ENCODE measurements at places on chromosomes 11 and 22.
A peak's percentile ranks its signal among the peaks of the same experiment; 100 is the strongest.

- DNase-seq = no peak
Measured at GRCh38 chr11:102926517-102926916, 29.0 kb downstream of the MMP13 start.

DNA sequence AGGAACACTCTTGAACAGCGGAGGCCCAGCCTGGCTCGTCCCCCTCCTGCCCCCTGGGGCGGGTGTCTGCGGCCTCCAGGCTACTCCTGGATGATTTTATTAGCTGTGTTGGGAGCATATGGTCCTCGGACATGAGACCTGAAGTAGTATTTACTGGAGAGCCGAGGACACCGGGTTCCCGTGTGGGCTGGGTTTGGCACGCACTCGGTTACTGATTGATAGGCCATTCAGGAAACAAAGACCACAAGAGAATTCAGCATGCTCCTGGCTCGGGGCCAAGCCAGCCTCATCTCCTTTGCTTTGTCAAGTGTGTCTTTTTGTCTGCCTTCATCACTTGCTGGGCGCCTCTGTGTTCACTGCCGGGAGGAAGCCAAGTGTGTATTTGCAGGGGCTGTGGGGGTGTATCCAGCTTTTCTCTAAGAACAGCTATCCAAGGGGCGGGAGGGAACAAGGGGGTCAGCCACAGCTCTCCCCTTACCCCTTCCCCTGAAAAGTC, 9.7 kb downstream of the FXYD2 start:
- no peak for DNase-seq

- peak; percentile 13 for DNase-seq
Measured at GRCh38 chr22:29032584-29032983, 29.0 kb downstream of the C22orf31 start.

- no peak for DNase-seq
Measured at GRCh38 chr22:49290711-49291110, 537.0 kb downstream of the BRD1 start.

GRCh38 chr11:110827276-110827675, 115.0 kb upstream of the ARHGAP20 start:
- no peak for DNase-seq

DNA sequence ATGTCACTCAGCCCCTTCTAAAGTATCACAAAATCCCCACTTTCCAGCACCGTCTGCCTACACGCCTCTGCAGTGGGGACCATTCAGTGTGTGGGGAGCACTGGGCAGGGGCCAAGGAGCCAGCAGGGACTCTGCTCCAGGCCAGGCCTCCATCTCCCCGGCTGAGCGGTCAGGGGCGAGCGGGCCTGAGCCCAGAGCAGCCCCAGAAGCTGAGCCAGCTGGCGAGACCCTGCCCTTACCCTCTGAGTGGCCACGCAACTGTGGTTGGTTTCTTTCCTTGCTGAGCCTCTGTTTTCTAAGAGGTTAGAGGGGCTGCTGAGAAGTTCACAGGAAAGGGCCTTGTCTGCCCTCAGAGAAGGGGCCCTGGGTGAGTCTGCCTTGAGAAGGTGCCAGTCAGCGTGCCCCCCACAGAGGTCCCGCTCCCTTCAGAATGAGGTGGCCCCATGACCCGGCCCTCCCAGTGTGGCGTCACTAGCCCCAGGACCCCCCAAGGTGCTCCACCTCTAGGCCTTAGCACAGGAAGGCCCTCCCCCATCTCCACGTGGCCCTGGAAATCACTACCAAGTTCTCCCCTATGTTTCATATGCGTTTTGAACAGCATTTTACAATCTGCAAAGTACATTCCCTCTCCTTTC, 46.9 kb downstream of the WNT11 start:
- DNase-seq = no peak

DNA sequence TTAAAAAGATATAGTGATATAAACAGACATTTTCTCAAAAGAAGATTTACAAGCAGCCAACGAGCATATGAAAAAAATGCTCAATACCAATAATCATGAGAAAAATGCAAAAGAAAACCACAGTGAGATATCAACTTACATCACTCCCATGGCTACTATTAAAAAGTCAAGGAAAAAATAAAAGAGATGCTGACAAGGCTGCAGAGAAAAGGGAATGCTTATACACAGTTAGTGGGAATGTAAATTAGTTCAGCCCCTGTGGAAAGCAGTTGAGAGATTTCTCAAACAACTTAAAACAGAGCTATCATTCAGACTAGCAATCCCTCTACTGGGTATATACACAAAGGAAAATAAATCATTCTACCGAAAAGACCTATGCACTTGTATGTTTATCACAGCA, 97.1 kb upstream of the CARD18 start:
- DNase-seq = no peak

GRCh38 chr22:48340727-48341709, 1486.7 kb downstream of the BRD1 start:
- DNase-seq = no peak

- peak; percentile 88 for DNase-seq
Measured at GRCh38 chr22:37894939-37895670, 11.0 kb upstream of the MICALL1 start.

DNA sequence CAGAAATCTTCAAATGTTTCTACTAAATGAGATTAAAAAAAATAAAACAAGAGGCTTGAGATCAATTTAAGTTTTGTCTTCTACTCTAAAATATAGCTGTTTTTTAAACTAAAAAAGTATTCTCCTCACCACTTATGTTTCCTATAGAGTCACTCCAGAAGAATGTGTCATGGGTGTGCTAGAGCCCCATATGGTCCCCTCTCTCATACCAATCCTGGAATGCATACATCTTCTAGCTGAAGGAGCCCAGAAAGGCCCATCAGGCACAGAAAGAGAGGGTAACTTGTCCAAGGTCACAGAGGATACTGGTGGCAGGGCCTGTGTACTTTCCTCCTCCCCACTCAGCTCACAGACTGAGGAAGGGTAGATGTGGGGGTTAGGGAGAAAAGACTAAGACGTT, 34.4 kb downstream of the RELT start:
- no peak for DNase-seq

GRCh38 chr11:35077709-35078469, 61.1 kb upstream of the CD44 start:
- peak; percentile 96 for DNase-seq

- DNase-seq = no peak
Measured at GRCh38 chr11:119222308-119222707, 16.2 kb downstream of the CBL start.

GRCh38 chr11:74684661-74685060, 46.6 kb downstream of the CHRDL2 start:
- DNase-seq = no peak

- DNase-seq = no peak
Measured at GRCh38 chr11:109405671-109406070, 16.3 kb upstream of the C11orf87 start.

GRCh38 chr22:35400501-35400790, 506 bp downstream of the MCM5 start:
- no peak for DNase-seq

DNA sequence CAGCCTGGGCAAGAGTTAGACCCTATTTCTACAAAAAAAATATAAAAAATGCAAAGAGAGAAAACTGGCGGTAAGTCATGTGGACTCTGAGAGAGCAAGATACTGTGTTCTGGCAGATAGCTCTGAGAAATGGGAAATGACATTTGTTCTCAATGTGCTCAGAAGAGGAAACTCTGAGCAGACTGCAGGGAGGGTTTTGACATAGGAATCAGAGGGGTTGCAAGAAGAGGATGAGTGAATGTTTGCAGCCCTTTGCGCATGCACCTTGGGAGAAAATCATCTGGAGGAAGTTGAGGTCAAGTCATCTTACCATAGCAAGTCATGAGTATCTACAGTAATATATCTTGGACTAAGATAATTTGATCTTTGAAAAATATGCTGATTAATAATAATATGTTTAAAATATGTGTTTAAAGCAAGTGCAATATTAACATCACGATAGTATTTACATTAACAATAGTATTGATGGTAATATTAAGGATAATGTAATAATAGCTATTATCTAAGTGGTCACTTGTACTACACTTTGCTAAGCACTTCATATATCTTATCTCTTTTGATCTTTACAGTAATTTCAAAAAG, 2.6 kb downstream of the ACER3 start:
- DNase-seq = no peak

All from PC-9 (cell line).